HL-60 (cell line): ENCODE measurements at places on chromosomes 7 and 10.

DNA sequence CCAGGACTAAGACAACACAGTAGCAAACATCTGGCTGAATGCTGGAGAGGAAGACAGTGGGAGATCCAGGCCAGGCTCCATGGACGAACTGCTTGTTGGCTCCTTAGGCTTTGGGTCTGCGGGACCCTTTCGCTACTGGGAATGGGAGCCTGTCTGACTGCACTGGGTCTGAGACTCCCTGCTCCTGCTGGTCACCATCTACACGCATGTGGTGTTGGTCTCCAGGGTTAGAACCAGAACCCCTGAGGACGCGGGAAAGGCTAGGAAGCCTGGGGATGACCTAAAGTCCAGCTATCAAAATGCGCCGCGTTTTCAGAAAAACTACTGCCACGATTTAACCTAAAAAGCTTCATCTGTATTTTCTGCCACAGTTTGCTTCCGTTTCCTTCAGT is 817 bp upstream of the DNAJB6 start:
- no peak for DNase-seq

DNA sequence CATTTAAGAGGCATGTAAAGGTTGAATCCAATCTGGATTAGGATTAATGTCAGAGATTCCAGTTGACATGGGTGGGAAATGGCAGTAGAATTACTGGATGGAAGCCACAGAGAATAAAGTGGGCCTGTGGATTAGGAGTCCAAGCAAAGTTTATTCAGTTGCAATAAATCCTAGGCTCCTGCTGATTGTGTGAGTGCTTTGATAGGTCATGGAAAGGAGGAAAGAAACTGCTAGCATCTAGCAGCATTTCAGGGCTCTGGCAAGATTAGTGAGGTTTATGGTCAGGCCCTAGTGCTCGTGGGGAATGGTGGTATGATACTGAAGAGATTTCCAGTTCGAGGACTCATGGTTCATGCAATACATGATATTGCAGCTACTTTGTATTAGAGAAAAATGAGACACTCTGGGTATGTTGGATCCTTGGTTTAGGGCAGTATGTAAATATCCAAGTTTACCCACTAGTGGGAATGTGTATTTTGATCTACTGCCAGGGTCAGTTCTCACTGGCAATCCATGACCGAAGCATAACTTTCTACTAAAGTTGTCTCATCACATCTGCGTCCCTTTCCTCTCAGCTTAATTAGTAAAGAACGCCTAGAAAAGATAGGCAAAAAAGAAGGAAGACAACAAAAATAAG is 235.0 kb downstream of the SUGCT start:
- no peak for DNase-seq

DNA sequence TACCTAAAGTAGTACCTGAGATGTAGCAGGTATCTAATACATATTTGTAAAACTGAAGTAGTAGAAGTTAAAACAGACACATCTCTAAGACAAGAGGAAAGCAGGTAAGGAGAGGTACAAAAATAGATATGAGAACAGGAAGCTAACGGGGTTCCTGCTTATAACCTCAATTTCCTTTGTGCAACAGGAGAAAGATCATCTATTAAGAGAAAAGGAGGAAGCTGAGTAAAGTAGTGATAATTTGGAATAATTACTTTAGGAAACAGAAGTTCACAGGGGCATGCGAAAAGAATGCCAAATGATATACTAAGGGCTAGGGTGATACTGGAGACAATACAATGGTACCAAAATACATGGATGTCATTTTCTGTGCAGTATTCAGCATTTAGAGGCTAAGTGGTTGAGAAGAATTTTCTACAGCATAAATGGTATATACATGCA is 108.7 kb downstream of the NRBF2 start:
- peak; percentile 17 for DNase-seq

GRCh38 chr7:14226126-14226525 is 236.7 kb upstream of the ETV1 start:
- DNase-seq: no peak

DNA sequence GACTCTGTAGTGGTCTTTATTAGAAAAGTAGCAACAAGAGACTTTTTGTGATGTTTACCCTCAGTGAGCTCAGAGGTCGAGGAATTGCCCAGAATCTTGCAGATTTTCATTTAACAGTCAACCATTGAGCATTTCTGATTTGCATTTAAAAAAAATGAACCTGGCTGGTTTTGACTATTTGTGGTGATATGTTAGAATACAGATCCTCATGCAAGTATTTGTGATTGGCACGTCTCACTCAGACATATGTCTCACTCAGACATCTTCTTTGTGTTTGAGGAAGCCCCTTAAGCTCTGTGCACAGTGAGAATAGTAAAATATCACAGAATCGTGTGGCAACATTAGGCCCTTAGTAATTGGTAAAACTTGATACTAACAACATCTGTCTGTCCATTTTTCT is 113.2 kb downstream of the SND1 start:
- DNase-seq: no peak

GRCh38 chr10:117754770-117755658 is 212.5 kb downstream of the EMX2 start:
- no peak for DNase-seq

- no peak for DNase-seq
Observed at GRCh38 chr7:48901966-48902365, 22.4 kb upstream of the CDC14C start.

GRCh38 chr10:49361178-49361554 is 34.7 kb downstream of the DRGX start:
- no peak for DNase-seq

DNA sequence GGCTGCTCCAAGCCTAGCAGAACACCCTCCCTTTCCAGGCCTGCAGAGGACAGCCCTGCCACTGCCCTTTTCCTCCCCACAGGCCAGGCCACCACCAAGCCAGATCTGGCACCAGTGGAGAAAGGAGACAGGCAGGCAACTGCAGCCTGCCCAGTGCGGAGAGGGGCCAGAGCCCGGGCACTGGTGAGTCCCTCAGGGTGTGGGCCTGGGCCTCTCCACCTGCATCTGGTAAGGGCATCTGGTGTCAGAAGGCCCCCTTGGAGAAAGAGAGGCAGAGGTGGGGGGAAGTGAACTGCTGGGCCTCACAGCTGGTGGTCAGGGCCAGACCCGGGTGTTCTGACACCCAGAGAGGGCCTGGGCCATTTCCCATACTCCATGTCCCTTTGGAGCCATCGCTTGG is 27.9 kb downstream of the ZNF783 start:
- no peak for DNase-seq

DNA sequence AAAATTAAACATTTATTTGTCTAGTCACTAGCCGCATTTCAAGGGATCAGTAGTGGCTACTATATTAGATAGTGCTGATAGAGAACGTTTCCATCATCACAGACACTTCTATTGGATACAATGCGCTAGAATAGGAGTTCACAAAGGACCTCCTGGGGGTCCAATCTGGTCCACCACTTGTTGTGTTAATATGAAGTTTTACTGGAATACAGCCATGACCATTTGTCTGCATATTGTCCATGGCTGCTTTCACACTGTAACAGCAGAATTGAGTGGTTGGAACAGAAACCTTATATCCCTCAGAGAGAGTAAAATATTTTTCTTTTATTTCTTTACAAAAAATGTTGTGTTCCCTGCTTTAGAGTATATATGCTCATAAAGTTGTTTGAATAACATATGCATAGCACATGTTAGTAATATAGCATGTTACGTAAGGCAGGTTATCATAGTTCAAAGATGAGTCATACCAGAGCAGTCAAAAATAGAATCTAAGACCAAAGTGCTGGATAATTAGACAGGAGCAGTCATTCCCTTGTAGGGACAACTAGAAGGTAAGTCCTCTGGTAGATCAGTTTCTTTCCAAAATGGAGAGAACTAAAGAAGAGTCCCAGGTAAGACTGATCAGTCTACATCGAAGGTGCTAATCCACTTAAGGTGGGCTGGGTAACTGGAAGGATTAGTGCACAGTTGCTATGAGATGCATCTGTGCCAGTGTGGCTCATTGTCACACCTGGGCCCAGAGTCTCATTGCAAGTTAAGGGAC is 14.9 kb downstream of the BZW2 start:
- DNase-seq: no peak

DNA sequence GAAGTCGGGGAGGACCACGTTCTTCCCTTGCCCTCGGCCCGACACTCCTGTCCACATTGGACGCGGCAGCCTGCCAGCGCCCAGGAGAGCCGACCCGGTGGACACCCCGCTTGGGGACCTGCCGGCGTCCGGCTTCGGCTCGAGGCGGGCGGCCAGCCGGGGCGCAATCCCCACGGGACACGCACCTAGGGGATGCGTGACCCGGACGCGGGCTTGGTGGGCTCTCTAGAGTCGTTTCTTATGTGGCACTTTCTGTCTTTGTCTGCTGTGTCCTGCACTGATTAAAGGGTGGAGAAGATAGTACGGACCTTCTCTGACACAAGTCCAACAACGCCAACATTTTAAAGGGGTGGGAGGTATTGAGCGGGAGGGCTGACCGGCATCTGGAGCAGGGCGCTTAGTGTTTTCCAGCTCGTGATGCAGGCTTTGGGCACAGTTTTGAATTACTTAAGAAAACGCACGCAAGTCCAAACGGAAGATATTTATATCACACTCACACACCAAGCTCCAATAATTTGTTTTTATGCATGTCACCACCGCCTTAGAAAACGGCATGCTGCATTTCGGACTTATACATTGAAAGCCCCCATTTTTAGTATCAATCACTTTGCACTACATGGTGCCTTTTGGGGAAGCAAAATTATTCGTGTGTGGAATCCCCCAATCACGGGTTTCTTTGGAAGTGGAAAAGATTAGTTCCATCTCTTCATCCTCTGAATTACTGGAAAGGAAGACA is 3.9 kb upstream of the SPAG6 start:
- DNase-seq: no peak

DNA sequence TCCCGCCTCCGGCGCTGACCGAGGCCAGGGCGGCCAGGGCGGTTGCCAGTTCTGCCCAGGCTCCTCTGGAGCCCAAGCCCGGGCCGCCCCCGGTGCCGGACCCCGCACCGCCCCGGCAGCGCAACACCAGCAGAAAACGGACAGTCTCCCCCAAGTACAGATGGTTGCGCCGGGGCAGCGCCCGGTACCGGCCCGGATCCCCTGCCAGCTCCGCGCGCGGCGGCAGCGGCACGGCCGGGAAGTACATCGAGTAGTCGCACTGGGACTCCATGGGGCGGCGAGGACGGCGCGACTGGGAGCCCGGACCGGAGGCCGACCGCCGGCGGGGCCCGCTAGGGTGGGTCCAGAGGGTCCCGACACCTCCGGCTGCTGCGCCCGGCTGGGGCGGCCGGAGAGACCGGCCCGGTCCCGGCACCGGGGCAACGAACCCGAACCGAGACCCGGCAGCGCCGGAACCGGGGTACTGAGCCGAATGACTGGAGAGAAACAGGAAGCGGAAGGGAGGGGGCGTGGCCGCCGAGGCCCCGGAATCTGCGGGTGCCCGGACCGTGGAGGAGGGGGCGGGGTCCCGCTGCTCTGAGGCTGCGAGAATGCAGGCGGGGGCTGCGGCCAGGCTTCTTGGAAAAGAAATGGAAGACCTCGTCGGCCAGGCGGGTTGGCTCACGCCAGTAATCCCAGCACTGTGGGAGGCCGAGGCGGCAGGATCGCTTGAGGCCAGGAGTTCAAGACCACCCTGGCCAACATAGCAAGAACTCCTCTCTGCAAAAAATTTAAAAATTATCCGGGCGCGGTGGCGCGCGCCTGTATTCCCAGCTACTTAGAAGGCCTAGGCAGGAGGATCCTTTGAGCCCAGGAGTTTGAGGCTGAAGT is at the start of gene TRAPPC14:
Gene TRAPPC14 (minus strand): TSS at position 495 of the 870 bp plus-strand sequence. CDS start 224 bp downstream, at position 271.
- peak; percentile 93 for DNase-seq

DNA sequence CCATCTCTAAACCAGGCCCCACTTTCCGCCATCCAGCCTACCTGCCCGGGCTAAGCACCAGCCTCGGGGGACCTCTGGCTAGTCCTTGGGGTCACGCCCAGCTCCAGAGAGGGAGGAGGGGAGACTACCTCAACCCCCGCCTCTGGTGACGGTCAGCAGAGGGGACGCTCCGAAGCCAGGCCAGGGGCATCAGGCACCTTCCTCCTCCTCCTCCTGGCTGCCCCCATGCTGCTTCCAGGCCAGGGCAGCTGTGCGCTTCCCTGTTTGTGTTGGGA is 4.0 kb upstream of the SMARCD3 start:
- no peak for DNase-seq

- no peak for DNase-seq
Observed at GRCh38 chr7:42673951-42674350, 237.9 kb downstream of the C7orf25 start.

GRCh38 chr7:50336894-50337703 is 32.6 kb downstream of the IKZF1 start:
- no peak for DNase-seq

DNA sequence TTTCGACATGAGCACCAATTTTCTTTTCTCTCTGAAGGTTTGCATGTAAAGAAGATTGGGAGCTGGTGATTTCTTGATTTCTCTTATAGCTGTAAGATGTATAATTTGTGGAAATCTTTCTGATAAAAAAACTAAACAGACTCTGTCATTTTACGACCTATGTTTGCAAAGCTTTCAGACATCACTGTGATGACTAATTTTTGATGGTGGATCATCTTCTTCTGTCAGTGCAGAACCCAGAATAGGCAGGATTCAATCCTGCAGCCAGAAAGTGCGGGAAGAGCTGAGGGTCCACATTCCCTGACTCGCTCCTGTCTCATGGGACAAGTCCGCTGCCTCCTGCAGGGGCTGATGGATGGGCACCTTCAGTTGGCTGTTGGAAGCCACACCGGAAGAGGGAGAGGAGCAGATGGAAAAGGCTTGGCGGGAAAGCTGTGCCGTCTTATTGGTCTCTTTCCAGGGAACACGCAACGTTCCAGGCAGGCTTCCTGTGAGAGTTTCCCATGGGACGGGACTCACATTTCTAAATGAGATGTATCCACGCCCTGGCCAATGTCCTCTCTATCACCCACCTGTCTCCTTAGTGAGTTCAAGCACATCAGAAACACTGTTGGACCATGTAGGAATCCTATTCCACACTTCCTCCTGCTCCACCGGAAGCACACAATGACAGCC is 186.9 kb downstream of the PRPF18 start:
- DNase-seq: no peak

- no peak for DNase-seq
Observed at GRCh38 chr10:97355571-97355975, 21.0 kb upstream of the FRAT2 start.

- no peak for DNase-seq
Observed at GRCh38 chr10:8088504-8088903, 34.0 kb downstream of the GATA3 start.

DNA sequence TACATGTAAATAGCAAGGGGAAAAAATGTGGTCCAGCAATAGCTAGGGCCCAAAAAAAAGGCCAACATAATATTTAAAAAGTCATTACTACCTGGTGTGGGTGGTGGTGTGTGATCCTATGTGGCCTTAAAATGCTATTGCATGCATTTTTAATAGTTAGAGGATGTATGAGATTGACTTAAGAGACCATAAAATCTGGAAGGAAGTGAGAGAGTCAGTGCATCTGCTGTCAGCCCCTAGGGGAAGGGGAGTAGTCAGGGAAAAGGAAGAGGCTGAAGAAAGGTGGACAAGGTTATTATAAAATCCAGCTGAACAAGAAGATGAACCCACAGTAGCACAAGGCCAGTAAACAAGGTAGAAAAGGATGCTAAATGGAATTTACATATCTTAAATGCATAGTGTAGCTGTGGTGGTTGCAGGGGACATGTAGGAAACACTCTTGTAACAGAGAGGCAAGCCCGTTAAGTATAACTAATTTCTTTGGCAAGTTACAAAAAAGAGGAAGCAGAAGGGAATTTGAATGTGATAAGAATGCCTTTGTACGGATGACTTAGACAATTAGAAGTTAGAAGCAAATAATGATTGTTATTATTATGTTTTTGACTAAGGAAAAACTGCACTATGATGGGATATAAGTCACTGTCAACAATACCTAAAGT is 11.9 kb upstream of the NDUFA5 start:
- no peak for DNase-seq

- DNase-seq: no peak
Observed at GRCh38 chr7:36684954-36685353, 39.3 kb downstream of the AOAH start.
